ENCODE measurements at places on chromosomes 2 and 18.
A peak's percentile ranks its signal among the peaks of the same experiment; 100 is the strongest.

GRCh38 chr2:173226899-173227698, 127.6 kb upstream of the CDCA7 start:
- no peak for DNase-seq

GRCh38 chr2:11082880-11083279, 72.4 kb upstream of the SLC66A3 start:
- DNase-seq = no peak

DNA sequence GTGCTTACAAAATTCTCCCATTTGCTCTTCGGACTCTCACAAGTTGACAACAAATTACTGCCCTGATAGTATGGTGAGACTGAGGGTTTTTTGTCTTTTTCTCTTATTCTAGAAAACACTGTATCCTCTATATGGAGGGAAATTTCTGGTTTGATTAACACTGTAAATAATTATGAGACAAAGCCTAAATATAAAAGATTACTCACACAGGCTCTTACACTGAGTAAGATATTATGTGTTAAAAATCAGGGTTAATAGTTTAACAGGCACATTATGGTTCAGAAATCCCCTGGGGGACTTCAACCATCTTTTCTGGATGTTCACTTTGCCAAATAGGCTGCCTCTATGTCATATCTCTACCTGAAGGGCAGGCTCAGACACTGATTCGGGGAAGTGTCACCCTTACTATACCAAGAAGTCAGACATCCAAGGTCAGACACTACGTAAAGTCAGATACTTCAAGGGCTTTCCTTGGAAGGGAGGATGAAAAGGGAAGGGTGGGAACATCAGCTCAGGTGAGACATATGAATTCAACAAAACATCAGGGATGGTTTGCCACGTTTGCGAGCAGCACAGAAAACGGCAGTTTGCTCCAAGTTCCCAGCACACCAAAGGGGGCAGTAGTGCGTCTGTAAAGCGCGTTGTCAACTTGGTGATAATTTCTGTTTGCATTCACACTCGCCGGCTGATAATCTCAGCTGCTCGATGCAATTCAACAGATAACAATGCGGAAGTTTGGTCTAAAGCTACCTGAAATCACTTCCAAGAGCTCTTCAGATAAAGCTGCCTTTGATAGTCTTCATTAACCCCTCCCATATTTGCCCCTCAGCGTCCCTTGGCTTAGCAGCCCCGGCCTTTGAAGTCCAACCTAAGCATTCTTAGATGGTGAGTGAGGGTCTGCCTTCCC, 972 bp upstream of the RASGRP3 start:
- peak; percentile 81 for DNase-seq

GRCh38 chr18:48929941-48930713, 20.6 kb downstream of the SMAD7 start:
- no peak for DNase-seq

DNA sequence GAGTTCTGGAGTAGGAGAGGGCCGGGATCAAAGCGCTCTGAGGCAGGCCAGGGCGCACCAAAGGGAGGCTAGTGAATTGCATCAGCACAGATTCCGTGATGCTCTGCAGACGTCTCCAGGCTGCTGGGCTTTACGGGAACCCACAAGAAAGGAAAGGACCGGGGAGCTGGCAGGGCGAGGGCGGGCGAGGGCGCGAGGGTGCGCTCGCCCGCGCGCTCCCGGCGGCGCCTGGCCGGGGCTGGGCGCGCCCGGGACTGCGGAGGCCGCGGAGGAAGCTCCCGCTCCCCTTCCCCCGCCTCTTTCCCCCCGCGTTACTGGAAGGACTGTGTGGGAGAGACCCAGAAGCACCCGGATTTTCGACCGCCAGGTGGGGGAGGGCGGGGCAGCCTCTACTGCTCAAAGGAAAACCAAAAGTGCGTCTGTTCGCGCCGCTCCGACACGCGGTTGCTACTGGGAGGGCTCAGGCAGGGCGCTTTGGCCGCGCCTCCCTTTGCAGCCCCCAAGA, 2.4 kb upstream of the FOSL2 start:
- DNase-seq = peak; percentile 96

DNA sequence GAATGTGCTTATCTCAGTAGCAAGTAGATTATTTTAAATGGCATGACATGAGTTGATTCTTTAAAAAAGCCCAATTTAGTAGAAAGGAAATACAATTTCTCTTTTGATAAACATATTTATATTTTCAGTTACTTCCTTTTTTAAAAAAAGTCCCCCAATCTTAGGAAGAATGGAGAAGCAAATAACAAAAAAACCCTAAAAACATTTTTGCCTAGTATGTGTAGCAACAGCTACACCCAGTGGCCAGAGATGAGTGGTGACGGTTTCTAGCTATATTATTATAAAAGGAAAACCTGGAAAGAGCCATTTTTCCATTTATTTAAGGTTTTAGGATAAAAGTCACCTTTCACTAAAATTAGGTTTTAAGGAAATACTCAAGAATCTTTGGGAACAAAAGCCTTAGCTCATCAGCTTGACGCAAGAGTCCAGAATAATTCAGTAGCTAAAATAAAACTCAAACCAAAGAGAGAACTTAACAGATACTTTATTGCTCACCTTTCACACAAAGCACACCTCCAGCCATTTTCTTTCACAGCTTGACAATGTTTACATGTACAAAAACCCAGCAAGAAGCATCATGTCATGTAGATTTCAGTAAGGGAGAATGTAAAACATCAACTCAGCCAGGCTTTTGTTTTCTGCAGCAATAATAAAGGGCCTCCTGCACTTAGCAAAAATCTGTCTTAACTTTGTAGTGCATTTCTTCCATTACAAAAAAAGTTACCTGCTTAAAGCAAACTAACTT, 15.7 kb downstream of the FAM98A start:
- DNase-seq = no peak

DNA sequence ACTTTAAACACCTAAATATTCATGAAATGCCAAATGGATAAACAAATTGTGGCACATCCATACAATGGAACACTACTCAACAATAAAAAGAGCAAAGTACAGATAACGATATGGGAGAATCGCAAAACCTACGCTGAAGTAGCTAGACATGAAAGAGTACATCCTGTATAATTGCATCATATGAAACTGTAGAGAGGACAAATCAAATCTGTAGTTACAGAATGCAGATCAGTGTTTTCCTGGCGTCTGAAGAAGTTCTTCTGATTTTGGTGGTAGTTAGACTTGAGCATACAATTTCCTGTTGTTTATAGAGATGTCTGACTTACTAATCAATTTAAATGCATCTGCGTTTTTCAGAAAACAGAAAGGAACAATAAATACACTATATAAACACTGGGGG, 394.4 kb downstream of the SOCS6 start:
- no peak for DNase-seq

Data from suprapubic skin (tissue), 4 donors.